ENCODE measurements at places on chromosomes 2 and 18.
A peak's percentile ranks its signal among the peaks of the same experiment; 100 is the strongest.

- no peak for DNase-seq
Observed at GRCh38 chr2:37851428-37851827, 73.7 kb upstream of the RMDN2 start.

GRCh38 chr2:25056098-25056821 lies 14.4 kb downstream of the EFR3B start:
- DNase-seq = no peak

DNA sequence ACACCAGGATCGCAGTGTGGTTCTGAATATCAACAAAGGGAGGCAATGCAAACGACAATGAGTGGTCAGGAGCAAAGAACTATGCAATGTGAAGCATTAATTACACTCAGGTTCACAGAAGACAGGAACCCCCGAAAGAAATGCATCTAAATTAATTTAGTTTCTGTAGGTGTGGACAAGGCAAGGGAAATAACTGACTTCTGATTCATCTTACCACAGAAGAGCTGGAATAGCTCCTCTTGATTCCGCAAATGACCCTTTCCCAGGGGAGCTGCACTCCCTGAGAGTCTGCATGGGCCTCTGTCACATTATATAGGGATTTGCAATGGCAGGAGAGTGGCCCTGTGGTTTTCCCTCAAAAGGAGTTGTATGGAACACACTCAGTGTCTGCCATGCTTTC lies 263.9 kb upstream of the APCDD1 start:
- DNase-seq = no peak

DNA sequence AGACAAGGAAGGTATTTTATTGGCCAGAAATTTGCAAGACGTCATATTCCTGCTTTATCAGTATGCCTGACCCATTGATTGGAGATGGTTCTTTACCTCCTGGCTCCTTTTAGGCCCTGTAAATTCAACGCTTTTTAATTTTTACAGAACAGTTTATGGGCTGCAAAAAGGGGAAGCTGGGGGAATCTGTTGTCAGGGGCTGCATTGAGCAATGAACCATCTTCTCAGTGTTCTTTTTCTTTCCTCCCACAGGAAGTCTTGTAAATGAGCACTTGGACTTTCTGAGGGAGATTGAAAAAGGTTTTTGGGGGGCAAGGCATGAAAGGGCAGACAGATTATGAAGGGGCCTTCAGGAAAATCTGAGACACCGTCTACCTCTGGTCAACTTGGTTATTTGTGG lies 503.6 kb upstream of the TNP1 start:
- DNase-seq = no peak

GRCh38 chr2:199462956-199463692 lies 5.4 kb upstream of the SATB2 start:
- DNase-seq = peak; percentile 65

GRCh38 chr2:222494104-222494739 lies 69.9 kb downstream of the SGPP2 start:
- no peak for DNase-seq

- DNase-seq = no peak
Observed at GRCh38 chr2:40310303-40310702, 141.6 kb downstream of the SLC8A1 start.

- DNase-seq = no peak
Observed at GRCh38 chr2:14544247-14544646, 88.3 kb upstream of the LRATD1 start.

DNA sequence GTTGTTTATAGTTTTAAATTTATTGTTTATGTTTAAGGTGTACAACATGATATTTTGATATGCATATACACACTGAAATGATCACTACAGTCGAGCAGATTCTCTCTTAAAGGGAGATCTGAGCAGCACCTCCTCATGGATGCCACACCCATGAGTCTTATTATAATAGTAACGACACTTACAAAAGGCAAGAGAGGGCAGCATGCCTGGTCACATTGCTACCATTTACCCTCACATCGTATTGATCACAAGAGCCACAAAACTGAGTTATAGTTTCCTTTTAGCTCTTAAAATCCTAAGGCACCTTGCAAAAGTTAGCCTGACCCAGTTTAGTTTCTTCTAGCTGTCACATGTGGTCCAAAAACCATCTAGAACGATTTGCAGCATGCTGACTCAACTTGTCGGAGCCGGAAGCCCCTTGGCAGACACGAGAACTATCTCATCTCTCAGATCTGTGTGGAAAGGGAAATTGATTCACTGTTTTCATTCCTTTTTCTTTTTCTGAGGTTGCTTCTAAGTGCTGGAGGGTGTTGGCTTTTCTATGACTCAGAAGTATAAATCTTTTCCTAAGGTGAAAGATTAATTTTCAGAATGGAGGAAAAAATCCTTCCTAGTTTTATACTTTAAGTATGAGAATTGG lies 85.3 kb downstream of the CDC42EP3 start:
- DNase-seq = peak; percentile 73

DNA sequence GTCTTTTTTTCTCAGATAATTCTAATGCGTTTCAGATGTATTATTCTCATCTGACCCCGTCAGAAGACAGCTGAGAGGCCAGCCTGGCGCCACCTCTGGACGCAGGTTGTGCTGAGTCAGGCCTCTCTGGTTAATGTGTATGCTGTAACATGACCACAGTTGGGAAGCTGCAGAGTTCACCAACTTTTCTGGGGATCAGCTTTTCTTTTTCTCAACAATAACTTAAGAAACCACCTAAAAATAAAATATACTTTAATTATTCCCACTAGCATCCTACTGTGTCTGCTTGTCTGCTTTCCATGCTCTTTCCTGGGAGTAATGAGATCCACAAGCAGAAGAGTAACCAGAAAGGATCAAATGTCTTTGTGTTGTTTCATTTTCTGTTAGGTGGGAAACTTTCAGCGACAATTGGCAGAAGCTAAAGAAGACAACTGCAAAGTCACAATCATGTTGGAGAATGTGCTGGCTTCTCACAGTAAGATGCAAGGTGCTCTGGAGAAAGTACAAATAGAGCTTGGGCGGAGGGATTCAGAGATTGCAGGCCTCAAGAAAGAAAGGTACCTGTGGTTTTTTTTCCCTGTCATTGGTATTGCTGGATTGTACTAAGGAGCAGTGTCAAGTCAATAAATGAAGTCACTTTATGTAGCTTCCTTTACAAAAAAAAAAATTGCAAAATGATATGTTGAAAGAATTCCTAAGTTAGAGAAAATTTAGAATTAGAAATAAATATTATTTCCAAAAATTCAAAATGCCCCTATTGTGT lies 79.8 kb downstream of the CCDC150 start:
- peak; percentile 85 for DNase-seq

GRCh38 chr18:76566987-76567386 lies 71.9 kb upstream of the ZNF516 start:
- no peak for DNase-seq

- DNase-seq = no peak
Observed at GRCh38 chr2:72212486-72212855, 64.8 kb upstream of the CYP26B1 start.

DNA sequence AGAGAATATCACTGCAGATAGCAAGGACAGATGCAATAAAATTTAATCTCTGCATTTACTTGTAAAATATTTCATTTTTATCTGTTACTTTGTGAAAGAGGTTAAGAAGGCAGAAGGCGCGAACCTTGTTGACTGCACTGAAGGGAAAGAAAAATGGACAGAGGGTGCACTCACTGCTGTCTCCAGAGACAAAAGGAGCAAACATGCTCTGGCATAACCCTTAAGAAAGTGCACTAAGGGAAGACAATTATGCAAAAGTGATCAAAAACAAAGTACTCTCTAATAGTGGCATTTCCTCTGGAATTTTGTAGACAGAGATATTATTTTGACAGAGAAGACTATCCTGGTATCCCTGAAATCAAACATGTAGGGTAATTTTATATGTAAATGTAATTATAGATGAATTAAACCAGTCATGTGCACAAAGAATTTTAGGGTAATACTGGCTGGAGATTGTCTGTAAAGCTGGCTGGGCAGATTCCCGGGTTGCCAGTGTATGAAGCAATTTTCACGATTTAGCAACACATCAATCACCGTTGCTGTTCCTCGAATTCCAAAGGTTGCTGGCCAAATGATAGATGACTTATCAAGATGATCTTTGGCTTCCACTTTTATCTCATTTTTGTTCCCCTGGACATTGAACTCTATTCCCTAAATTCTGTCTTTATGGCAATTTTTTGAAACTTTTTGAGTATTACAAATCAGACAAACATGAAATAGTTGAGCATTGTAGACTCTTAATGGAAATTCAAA lies 1176.9 kb downstream of the SUCLG1 start:
- DNase-seq = no peak

DNA sequence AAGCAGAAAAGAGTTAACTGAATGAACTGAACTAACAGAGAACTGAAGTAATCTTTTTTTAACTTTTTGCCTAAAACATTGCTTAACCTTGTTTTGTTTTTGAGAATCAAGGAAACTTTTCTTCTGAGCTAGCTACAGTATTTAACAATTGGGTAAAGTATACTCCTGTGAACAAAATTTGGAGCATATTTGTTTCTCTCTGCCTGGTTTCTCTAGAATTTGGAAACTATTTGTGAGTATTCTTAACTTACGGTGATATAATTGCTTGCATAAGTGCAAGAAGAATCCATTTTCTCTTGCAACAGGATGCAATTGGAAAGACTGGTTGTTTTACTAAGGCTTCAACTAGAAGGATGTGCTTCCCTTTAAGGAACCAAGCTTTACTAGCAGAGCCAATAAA lies 65.9 kb upstream of the FAM98A start:
- DNase-seq = no peak

GRCh38 chr2:200509235-200509611 lies 645 bp downstream of the KCTD18 start:
- no peak for DNase-seq

DNA sequence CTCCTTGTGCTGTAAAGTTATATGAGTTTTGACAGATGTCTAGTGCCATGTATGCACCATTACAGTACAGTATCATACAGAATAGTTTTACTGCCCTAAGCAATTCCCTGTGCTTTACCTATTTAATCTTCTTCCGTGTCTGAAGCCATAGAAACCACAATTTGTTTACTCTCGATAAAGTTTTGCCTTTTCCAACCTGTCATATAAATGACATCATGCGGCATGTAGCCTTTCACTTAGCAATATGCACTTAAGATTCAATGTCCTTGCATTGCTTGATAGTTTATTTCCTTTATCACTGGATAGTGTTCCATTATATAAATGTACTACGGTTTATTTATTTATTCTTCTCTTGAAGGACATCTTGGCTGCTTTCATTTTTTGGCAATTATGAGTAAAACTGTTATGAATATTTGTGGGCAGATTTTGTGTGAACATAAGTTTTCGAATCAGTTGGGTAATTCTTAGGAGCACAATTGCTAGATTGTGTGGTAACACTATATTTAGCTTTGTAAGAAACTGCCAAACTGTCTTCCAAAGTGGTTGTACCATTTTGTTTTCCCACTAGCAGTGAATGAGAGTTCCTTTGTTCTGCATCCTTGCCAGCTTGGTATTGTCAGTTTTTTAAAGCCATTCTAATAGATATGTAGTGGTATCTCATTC lies 136.8 kb upstream of the MAP3K20 start:
- no peak for DNase-seq

GRCh38 chr2:210461401-210461800 lies 15.2 kb downstream of the LANCL1 start:
- DNase-seq = no peak

GRCh38 chr2:205858881-205859441 lies 176.7 kb downstream of the NRP2 start:
- DNase-seq = no peak

GRCh38 chr18:48534364-48534763 lies 4.5 kb upstream of the CTIF start:
- DNase-seq = no peak

GRCh38 chr18:12477606-12478005 lies 69.9 kb downstream of the PRELID3A start:
- DNase-seq = no peak

- DNase-seq = no peak
Observed at GRCh38 chr2:88601286-88601685, 26.0 kb downstream of the EIF2AK3 start.

DNA sequence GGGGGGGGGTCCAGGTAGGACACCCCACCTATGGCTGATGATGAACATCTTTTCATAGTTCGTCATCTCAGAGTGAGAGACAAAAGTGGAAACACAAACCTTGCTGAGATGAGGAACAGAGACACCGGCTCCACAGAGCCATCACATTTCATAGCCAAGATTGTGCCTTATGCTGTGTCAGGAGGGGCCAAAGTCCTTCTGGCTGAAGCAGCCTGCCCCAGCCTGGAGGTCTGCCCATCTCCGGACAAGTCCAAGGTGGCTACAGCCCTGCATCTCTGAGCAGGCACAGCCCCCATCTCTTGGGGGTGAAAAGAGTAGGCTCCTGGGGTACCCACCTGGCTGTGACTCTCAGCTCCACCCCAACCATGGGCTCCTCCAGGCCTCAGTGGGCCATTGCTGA lies 70.3 kb downstream of the ZBTB7C start:
- no peak for DNase-seq

DNA sequence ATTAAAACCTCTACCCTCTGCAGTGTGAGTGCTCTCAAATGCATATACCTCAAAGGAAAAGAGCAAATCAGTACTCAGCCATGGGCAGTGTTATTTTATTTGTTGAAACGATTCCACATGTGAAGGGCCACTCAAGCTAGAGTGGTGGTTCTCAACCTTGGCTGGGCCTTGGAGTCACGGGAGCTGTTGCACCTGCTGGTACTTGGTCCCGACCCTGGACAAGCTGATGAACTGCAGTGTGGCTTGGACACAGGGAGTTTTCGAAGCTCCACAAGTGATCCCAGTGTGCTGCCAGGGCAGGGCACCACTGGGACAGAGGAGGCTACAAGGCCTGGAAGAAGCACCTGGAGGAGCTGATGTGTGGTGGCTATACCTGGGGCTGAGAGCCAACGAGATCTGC lies 19.7 kb downstream of the GNLY start:
- no peak for DNase-seq

- peak; percentile 82 for DNase-seq
Observed at GRCh38 chr18:657311-658000, at the start of gene TYMS. TYMS (plus strand) TSS chr18:657653; CDS start chr18:657743, 90 bp downstream.
